Activated naive CD8-positive, alpha-beta T cell treated with anti-CD3 and anti-CD28 coated beads for 36 hours (primary cell): ENCODE measurements at places on chromosomes 1 and 21.

- no peak for DNase-seq
Observed at GRCh38 chr1:7219031-7219430, 433.8 kb downstream of the CAMTA1 start.

DNA sequence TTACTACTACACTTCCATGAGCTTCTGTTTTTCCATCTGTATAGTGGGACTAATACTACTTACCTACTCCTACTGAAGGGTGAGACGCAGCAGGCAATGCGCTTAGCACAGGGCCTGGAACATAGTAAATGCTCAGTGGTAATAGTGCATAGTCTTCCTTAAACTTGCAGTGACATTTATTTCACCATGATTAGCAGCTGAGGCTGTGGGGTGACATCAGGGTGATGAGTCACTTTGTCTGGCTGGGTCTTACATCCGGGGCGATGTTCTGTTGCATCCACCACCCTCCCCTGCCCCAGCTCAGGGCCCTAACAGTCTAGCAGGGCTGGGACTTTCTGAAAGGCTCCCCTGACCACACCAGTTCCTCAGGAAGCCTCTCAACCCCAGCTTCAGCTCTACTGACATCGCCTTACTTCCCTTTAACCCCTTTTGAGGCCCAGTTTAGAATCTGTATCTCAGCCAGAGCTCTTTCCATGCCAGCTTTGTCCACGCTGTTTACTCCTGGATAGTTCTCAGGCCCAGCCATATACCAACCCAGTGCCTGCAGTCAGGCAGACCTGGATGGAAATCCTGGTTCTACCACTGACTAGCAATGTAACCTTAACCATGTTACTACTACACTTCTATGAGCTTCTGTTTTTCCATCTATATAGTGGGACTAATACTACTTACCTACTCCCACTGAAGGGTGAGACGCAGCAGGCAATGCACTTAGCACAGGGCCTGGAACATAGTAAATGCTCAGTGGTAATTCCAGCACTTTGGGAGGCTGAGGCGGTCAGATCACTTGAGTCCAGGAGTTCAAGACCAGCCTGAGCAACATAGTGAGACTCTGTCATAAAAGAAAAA lies 66.3 kb downstream of the CD58 start:
- DNase-seq, result peak; percentile 82

DNA sequence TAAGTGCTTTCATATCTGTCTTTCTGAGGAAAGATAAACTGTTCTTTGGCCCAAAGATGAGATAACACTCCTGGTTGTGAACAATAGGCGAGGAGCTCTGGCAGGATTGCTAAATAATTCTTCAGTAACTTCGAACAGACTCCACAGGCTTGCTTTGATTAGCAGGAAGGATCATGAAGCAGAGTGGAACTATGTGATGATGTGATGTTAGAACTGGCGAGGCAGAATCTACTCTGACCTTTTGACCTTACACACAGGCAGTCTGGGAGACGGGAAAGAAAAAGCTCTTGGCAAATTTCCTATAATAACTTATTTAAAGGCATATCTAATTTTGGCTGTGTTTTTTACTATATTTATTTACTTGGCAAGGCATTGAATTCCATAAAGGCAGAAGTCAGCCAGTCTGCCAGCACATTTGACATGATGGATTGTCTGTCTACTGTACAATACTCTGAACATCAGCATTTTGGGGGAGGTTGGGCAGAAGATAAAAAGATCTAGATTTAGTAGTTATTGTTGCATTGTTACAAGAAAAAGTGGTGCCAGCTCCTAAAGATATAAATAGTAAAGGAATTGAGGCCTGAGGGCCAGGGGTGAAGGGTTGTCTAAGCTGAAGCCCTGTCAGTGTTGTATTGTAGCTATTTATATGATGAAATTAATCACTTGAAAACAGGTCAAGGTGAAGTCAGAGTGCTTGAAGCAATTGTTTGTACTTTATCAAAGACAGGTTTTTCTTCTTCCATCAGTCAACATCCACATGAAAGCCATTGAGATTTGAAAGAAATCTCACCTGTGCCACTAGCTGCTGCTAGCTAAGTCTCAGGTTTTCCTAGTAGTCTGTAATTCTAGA lies 708.8 kb downstream of the LTN1 start:
- no peak for DNase-seq

GRCh38 chr1:7616076-7616832 lies 154.8 kb upstream of the VAMP3 start:
- peak; percentile 11 for DNase-seq

DNA sequence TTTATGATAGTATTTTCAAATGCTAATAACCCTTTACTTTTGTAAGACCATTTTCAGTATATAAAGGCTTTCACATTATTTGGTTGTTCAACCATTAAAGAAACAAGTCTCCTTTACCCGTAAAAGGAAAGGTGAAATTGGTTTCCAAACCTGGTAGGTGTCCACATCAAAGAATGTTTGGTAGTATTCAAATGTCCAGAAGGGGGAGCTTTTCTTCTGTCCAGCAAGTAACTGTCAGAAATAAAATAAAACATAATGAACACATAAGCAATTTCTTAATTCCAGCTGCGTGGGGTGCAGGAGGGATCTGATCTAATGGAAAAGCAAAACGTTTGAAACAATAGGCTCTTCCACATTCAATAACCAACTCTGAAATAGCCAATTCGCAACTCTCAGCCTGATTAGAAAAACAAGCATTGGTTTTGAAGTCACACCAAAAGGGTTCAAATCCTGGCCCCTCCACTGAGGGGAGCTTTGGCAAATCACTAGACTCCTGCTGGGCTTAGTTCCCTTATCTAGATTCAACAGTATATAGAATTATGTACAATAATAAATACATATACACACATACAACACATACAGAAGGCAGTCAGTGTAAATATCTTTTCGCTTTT lies 11.0 kb downstream of the YIPF1 start:
- DNase-seq, result no peak

DNA sequence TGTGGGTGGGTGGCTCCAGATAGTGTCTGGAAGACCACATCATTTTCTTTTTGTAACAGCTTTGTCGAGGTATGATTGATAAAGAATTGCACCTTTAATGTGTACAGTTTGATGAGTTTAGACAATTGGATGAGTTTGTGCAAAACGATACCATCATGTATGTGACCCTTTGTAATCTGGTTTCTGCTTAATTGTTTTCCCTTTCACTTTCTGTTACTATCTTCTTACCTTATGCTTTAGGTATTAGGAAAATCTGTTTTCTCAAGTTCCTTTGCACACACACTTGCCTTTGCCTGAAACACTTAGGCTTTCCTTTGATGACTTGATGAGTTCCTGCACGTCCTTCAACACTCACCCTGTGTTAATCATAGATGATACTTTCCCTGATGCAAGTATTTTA lies 6.8 kb downstream of the OR10Z1 start:
- DNase-seq, result no peak

- peak; percentile 51 for DNase-seq
Observed at GRCh38 chr1:235077571-235078479, 50.8 kb downstream of the TOMM20 start.

DNA sequence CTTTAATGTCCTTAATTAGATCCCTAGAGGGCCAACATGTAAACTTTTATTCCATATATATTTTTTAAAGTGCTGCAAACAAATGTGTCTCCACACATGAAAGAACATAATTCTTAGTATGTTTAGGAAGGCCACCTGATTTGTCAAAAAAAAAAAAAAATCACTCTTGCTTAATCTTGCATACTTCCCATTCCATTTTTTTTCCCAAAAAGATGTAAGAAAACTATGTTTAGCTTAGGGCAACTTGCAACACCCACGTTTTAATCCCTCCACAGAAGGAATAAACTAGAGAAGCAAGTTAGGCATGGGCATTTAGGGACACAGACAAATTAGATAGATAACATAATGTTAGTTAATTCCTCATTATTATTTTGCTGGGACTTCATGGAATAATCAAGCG lies 5.6 kb downstream of the YOD1 start:
- no peak for DNase-seq

DNA sequence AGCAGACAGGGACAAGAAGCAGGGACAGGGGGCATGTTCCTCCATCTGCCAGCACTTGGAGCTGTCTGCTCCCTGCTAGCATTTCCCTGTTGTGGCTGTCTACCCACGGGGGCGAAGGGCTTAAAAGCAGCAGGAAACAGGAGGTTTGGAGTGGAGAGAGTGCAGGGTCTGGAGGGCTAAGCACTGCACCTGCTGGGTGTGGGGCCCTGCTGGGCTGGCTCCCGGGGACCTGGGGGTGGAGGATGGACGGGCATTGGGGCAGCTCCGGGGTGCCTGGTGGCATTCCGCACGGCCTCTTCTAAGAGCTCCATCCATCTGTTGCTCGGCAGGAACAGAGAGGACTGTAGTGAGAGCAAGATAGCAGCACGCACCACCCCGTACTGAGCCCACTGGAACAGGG lies 21.2 kb downstream of the LRRC71 start:
- no peak for DNase-seq

DNA sequence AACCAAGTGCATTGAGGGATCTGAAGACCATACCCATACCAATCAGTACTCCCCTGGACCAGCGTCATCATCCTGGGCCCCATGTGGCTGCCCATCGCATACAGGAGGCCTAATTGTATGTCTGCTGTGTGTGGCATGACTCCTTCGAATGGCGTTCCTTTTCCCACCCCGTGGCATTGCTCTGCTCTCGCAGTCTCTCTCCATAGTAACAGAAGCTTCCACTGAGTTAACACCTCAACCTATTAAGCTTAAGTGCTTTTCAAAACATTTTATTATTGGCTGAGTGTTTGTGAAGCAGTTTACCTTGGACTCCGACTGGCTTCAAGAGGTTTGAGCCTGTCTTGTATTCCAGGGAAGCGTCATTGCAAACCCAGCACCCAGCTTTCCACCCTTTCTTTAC lies 187.1 kb upstream of the LMO4 start:
- DNase-seq, result no peak

DNA sequence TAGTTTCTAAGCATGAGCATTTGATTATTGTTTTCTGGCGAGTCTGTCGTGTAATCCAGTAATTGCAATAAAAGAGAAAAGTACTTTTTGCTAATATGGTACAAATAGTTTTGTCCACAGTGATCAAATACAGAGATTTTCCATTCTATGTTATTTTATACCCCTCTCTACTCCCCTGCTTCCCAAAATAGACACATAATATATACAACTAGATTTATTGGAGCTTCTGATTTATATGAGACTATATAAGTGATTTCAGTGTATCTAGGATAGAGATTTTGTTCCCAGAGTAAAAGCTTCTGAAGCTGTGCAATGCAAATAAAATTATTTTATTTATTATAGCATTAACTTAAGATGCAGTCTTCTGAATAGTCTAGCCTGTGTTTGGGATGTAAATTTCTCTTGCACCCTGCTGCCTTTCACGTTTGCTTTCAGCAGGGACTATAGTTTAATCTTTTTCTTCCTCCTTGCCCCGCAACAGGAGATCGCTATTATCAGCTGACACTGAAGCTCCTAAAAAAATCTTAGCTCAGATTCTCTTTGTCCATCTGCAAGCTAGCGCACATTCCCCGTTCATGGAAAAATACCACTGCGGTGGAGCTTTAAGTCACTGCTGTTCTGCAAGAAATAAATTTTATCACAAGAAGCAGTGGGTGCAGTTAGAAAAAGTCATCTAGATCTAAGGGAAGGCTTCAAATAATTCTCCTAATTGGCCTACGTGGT lies 273.3 kb downstream of the DISC1 start:
- DNase-seq, result no peak

DNA sequence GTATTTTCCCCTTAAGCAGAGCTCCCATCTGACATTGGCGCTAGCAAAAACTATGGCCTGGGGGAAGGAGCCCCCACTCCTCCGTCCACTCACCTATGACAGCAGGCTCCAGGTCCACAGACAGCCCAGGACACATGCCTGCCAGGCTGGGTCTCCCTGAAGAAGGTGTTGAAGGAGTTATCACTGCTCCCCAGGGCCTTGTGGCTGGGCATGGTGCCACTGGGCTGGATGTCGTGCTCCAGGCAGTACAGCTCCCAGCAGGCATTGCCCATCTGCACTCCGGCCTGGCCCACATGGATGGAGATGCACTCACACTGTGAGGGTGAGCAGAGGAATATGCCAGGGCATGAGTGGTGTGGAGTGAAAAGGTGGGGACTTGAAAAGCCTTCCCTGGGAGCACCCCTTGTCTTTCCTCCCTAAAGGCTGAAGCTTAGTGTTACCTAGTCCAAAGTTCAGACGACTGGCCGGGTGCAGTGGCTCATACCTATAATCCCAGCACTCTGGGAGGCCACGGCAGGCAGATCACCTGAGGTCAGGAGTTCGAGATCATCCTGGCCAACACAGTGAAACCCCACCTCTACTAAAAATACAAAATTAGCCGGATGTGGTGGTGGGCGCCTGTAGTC lies 30.0 kb downstream of the RABIF start:
- DNase-seq, result no peak

DNA sequence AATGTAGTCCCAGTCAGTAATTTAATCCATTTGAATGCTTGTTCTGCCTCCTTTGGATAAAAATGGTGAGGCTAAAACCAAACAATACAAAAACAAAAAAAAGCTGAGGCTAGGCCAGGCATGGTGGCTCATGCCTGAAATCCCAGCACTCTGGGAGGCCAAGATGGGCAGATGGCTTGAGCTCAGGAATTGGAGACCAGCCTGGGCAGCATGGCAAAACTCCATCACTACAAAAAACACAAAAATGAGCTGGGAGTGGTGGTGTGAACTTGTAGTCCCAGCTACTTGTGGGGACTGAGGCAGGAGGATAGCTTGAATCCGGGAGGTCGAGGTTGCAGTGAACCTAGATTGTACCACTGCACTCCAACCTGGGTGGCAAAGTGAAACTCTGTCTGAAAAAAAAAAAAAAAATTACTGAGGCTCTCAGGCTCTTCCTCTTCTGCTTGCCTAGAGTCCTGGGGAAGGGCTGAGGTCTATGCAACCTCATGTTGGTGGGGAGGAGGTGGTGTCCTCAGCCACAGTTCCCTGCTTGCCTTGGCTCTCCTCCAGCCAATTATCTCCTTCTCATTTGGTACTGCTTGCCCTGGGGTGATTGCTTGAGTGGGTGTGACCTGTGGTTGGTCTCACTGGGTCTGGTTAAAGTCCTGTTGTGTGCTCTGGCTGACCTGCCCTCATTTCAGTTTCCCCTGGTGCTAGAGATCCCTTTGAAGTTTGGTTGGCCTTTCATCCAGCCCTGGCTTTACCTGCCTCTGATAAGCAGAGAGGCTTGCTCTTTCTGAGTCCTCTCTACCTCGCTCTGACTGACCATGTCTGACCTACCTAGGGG lies 20.9 kb downstream of the S1PR1 start:
- no peak for DNase-seq

DNA sequence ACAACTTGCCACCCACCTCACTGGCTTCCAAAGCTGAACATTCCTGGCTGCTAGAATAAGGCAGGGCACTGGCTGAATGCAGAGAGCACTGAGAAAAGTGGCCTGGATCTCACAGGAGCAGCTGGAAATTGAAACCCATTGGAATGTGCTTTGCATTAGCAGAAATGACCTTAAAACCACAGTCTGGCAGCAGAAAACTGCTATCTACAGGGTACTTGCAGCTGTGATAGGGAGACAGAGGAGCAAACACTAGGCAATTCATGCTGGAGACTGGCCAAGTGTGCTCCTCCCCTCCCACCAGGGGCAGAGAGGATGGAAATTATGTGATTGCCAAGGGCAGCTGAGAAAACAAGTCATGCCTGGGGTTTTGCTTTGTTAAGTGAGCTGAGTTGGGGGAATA lies 47.2 kb downstream of the HSD3B1 start:
- no peak for DNase-seq

GRCh38 chr1:205449750-205450443 lies 5.9 kb downstream of the BLACAT1 start:
- DNase-seq, result peak; percentile 19

- DNase-seq, result no peak
Observed at GRCh38 chr1:10497109-10497508, 22.4 kb downstream of the PEX14 start.

- DNase-seq, result no peak
Observed at GRCh38 chr1:24139841-24140425, 3.0 kb downstream of the IL22RA1 start.

- no peak for DNase-seq
Observed at GRCh38 chr21:45531393-45532215, 10.6 kb downstream of the SLC19A1 start.
